T-helper 17 cell (primary cell): ENCODE measurements at places on chromosomes 2 and 18.

GRCh38 chr18:50320719-50321118 lies 33.2 kb upstream of the CXXC1 start:
- DNase-seq: no peak

GRCh38 chr2:69998761-69999160 lies 37.3 kb upstream of the ASPRV1 start:
- DNase-seq: no peak

DNA sequence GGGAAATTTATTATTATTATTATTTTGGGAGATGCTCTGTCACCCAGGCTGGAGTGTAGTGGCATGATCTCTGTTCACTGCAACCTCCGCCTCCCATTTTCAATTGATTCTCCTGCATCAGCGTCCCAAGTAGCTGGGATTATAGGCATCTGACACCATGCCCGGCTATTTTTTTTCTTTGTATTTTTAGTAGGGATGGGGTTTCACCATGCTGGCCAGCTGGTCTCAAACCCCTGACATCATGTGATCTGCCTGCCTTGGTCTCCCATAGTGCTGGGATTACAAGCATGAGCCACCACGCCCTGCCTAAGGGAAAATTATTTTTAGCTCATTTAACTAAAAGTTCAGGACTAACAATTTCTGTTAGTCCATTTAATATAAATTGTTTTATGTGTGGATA lies 109.2 kb upstream of the SESTD1 start:
- no peak for DNase-seq

DNA sequence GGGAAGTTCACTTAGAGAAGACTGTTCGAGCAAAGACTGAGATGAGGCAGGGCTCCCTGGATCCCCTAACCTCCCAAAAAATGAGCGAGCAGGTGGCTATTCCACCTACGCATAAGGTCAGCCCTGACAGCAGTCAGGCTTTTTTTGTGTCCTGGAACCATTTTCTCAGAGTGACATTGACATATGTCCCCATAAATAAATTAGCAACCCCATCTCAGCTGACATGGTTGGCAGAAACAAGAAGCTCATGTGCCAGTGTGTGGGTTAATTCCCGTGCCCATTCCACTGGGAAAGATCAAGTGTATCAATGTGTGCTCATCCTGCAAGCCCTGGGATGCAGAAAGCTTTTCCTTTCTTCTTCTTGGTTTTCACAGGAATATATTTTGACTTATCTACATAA lies 740.4 kb upstream of the CELF4 start:
- DNase-seq: no peak

- DNase-seq: no peak
Measured at GRCh38 chr18:11467611-11468010, 141.8 kb upstream of the SLC35G4 start.

DNA sequence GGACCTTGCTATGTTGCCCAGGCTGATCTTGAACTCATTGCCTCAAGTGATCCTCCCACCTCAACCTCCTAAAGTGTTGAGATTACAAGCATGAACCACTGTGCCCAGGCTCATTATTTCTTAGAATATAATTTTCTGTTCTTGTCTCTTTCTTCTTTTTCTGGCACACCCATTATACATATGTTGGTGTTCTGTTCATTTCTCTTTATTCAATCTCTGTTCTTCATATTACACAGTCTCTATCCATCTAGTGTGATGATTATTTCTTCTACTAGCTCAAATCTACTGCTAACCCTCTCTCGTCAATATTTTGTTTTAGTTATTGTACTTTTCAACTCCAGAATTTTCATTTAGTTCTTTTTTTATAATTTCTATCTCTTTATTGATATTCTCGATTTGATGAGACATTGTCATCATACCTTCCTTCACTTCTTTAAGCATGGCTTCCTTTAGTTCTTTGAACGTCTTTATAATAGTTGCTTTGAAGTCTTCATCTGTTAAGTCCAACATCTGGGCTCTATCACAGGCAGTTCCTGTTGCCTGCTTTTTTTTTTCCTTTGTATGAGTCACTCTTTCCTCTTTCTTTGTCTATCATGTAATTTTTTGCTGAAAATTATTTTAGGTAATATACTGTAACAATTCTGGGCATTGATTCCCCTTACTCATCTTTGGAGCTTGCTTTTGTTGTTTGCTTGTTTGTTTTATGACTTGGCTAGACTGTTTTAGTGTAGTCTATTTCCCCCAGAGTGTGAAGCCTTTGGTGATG lies 196.4 kb upstream of the NABP1 start:
- no peak for DNase-seq

DNA sequence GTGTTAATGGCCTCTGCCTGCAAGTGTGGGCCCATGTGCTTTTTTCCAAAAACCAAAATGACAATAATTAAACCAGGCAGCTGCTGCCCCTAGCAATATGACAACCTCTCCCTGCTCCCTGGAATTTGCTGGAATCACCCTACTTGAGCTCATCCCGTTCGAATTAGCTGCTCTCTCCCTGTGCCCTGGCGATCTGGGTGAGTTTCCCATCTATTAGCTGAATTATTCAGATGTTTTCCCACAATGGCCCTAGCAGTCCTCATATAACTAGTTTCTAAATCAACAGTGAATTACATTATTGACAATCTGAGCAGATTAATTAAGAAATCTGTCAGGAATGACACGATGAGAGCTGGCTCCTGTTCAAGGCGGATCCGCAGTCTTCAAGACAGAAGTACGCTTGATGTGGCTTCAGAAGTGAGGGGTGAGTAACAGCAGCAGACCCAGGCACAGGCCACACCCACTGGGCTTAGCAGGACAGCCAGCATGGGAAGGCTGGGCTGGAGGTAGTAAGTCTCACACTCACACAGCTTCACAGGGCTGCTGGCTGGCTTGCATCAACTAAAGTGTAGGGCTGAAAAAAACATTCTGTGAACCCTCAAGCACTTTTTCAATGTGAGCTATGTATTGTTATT lies 366.2 kb upstream of the ID2 start:
- DNase-seq: no peak

DNA sequence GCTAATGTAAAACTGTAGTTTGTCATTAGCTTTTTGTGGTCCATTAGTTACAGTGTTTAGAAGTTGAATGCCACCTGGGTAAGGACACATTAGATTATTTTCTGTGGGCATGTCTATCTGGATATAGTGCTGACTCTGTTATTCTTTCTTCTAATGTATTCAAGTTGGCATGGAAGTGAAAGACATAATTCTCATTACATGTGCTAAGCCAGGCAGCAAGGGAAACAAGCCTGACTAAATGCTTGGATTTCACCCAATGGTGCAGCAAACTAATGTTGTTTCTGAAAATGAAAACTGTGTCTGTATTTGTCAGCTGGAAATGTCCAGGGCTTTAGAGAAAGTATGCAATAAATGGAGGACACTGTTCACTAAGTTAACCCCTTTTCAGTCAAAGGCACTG lies 100.7 kb downstream of the NUP35 start:
- DNase-seq: no peak
